A673 (cell line): ENCODE measurements at places on chromosomes 4 and X. TPM values are rescaled to one million over a fixed set of nuclear protein-coding genes. Genes with fewer than 3 reads are reported as not detected.

MGARP gene
- 6.0 and 6.9 TPM in 2 replicates for total RNA-seq

NUDT10 gene
- 7.2 and 9.4 TPM in 2 replicates for total RNA-seq

ELMOD2 gene
- 37.2 and 38.1 TPM in 2 replicates for total RNA-seq

GPR119 gene
- total RNA-seq = not detected in 2 replicates
